ENCODE measurements at places on chromosomes 6 and 20.

- DNase-seq, result no peak
Measured at GRCh38 chr20:61295682-61296628, 43.9 kb downstream of the CDH4 start.

- no peak for DNase-seq
Measured at GRCh38 chr6:115712291-115712961, 348.3 kb downstream of the FRK start.

DNA sequence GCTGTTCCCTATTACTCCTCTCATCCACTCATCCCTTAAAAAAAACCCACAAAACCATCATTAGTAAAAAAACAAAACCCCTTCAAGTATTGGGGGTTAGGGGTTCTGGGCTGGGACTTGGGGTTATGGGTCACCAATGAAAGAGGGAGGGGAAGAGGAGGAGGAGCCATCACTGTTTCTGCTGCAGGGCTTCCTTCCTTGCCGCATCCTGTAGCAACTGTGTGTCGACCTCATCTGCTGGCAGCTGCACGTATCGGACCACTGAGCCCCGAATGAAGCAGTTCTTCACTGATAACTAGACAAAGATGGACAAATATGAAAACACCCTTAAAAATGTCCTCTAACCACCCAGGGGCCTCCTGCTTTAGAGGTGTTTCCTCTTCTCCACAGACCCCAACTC lies 2.0 kb upstream of the VARS1 start:
- DNase-seq, result no peak

- DNase-seq, result no peak
Measured at GRCh38 chr6:90347411-90347851, 50.8 kb upstream of the BACH2 start.

- DNase-seq, result no peak
Measured at GRCh38 chr6:147285087-147285855, 81.1 kb downstream of the STXBP5 start.

DNA sequence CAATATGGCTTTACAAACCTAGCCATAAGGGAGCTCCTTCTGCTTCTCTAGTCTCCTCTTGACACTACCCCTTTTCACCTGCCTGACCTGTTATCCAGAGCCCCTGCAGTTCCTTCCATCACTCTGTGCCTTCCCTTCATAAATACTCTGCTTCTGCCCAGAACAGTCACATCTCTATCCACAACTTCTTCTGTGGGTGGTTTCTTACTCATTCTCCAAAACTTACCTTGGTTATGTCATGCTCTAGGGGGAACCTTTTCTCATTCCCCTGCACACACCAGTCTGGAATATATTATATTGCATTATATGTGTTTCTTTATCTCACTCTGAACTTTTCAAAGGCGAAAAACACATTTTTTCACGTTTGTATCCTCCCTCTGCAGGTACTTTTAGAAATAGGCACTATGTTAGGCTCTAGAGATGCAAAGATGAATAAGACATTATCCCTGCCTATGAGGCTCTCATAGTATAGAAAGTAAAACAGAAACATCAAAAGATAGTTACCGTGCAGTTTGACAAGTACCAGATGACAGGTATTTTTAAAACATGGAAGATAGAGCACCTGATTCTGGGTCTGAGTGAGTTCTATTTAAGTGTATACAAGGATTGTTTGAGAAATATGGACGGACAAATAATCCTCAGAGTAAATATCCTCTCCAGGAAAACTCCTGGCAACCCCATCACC lies 51.5 kb downstream of the AIG1 start:
- DNase-seq, result no peak

- DNase-seq, result no peak
Measured at GRCh38 chr20:45037635-45038034, 63.3 kb downstream of the KCNS1 start.

- DNase-seq, result no peak
Measured at GRCh38 chr6:110447761-110448160, 28.7 kb downstream of the SLC22A16 start.

- no peak for DNase-seq
Measured at GRCh38 chr20:20713244-20713765, 861 bp upstream of the RALGAPA2 start.

DNA sequence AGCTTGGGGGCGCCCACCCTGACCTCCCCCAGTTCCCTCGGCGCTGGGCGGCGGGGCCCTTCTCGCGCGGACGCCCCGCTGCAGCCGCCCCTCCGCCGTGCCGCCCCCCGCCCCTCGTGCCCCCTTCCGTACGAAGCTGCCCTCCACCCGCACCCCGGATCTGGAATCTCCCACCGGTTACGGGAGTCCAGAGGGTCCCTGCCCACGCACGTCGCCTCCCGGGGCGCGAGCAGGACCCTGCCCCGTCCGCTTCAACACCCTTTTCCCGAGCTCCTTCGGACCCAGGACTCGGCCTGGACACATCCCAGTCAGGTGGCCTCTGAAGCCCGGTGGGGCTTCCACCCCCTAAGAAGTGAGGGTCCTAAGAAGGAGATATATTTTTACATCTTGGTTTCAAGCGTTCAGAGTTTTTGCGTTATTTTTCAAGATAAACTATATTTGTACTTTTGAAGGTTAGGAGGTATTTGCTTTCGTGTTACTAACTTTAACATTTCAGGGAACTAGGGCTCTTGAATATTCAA lies 506 bp downstream of the ARFGAP1 start:
- no peak for DNase-seq

DNA sequence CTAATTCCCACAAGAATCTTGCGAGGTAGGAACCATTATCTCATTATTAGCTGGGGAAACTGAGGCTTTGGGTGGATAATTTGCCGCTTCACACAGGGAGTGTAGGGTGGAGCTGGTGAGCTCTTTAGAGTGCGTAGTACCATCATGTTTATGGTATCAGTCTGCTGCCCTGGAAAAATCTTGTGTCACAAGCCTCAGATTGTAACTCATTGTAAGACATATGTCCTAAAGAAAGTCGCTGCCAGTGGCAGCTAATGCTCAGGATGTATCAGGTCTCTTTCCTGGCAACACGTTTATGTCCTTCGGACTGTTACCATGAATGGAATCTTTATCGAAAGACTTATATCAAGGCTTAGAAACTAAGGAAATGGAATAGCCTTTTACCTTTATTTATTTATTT lies 1.9 kb downstream of the ZFAND3 start:
- DNase-seq, result no peak

DNA sequence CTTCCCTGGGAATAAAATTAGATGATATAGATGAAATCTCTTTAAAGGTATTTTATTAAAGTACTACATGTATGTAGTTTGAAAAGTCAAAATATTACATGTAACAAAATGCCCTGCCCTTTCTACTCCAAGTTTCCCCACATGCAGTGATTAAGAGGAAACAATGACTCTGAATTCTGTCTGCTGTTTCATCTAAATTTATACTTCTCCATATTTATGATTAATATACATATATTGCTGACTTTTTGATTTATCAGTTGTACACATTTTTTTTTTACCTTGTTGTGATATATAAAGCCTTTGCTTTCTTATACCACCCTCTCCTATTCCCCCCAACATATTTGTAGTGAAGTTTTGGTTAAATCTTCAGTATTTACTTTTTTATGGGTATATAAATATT lies 127.9 kb downstream of the ZFAND3 start:
- DNase-seq, result no peak

DNA sequence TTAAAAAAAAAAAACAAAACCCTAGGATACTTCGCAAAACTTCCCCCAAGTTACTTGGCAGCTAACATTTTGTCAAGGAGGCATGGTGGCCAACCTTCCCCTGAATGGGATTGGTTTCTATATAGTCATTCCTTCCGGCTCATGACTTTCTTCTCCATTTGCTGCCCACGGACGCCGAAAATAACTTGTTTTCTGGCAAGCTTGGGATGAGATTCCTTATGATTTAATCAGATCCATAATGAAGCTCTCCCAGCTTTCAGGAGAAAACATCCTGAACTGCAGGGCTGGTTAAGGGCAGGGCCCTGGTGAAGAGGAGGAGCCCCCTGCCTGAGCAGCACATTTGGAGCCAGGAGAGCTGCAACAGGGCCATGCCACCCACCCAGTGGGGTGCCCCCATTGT lies 49.9 kb downstream of the PPP1R16B start:
- DNase-seq, result no peak

GRCh38 chr20:43565758-43566104 lies 6.9 kb downstream of the SGK2 start:
- no peak for DNase-seq

DNA sequence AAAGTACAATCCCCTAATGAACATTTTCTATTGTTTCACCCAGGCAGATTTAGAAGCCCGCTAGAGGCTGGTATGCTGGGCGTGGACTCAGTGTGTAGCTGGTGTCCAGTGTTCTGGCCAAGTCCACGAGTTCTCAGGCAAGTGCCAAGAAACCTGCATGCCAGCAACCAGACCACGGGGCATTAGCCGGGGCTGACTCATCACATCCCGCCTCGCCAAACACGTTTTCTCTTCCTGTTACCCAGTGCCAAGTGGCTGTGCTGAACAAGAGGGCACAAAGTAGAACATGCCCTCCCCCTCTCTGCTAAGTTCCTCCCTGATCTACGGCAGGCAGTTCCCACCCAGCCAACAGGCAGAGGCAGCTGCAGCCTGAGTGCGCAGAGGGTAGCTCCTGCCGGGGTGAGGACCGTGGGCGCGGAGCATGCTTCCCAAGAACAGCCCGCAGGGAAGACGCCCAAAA lies 29.6 kb downstream of the RAMACL start:
- no peak for DNase-seq

DNA sequence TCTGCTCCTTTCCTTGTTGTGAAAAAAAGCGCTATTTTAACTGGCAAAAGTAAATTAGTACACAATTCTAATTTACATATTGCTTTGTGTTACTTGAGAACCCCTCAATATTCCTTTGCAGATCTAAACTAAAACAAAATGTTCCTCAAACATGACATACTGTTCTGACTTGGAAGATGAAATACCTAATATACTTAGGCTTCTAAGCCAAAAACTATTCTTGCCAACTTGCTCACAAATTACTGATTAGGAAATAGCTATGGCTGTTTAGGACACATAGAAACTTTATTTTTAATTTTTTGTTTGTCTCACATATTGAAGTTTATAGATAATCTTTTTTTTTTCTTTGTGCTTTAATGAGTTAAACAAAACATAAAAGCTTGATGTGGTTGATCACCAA lies 542.2 kb downstream of the GRIK2 start:
- no peak for DNase-seq

DNA sequence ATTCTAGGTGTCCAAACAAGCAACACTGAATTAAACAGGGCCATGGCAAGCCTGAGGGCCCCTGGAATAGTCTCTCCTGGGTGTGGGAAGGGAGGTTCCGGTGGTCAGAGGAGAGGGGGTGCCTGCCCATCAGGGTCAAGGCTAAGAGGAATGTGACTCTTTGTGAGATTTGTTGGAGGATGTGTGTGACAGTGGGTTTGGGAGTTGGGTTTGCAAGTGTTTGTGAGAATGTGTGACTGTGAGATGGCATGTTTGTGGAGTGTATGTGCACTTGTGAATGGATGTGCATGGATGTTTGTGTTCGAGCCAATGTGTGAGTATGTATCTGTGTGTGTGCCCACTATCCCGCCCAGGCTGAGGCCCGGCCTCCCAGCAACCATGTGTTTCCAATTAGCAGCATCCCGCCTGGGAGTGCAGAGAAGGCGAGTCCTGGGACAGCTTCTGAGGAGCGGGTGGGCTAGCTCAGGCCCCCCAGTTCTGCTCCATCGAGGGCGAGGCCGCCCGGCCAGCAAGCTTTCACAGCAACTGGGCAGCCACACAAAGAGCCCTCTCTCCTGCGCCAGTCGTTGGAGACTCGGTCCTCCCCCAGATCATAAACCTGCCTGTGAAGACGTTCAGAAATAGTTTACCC lies 12.6 kb downstream of the FOXC1 start:
- no peak for DNase-seq

GRCh38 chr6:4640139-4640538 lies 136.1 kb upstream of the CDYL start:
- DNase-seq, result no peak
